Suppressor macrophage treated with lipopolysaccharide for 4 hours (primary cell): ENCODE measurements at places on chromosomes 4 and X.

DNA sequence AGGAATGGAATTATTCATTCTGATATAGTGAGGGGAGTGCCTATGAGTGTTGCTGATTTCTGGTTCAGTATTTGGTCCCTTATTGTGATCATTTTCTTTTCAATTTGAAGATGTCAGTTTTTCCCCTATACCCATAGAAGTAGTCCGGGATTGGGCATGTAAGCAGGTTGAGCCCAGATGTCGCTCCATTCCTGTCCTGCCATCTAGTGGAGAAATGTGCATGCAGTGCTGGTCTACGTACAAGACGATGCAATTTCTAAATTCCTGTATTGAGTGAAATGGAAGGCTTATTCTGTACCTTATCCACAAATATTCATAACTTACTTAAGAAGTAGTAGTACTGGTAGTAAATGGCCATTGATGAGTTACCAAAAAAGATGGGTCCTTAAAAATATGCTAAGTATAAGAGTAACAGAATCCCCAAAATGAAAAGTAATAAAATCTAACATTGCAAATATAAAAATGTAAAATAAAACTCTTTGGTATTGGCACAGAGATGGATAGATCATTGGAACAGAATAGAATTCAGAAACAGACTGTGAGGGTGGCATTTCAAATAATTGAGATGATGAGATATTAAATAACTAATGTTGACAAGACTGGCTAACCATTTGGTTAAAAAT lies 60.9 kb downstream of the UGT8 start:
- DNase-seq, result peak; percentile 37

DNA sequence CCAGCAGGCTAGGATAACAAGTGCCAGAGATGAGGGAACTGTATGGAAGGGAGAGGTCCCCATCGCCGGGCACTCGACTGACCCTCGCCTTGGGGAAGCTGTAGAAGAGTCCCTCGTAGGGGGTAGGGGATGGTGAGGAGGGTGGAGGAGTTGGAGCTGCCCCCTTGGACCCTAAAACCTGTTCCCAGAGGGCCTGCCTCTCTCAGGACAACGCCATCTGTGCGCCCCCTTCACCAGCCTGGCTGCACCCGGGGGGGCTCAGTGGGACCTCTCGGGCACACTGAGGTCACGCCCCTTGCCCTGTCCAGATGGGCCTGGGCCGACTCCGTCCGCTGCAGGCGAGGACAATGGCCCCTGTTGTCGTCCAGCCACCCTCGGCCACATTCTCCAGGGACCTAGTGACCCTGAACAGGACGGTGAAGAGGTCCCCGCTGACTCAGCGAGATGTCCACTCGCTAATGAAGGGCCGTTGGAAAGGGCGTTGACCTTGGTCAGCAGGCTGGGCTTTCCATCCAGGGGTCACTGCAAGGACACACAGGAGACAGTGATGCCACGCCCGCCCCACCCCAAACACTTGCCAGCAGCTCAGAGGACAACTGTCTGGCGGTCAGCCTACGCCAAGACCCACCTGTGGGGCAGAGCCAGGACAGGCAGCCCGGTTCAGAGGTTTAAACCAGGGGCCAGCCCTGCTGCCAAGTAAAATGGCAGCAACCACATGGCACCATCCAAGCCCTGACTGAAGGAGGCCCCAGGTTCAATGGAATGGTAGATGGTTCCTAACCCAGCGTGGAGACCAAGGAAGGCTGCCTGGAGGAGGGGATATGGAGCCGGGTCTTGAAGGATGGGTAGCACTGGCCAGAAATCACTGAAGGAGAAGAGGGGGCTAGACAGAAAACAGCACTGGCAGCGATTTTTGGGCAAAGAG lies 51.2 kb downstream of the HMX1 start:
- no peak for DNase-seq

- no peak for DNase-seq
Measured at GRCh38 chr4:33724685-33725084, 2519.6 kb downstream of the ARAP2 start.

- no peak for DNase-seq
Measured at GRCh38 chrX:42017971-42018370, 94.6 kb upstream of the CASK start.

DNA sequence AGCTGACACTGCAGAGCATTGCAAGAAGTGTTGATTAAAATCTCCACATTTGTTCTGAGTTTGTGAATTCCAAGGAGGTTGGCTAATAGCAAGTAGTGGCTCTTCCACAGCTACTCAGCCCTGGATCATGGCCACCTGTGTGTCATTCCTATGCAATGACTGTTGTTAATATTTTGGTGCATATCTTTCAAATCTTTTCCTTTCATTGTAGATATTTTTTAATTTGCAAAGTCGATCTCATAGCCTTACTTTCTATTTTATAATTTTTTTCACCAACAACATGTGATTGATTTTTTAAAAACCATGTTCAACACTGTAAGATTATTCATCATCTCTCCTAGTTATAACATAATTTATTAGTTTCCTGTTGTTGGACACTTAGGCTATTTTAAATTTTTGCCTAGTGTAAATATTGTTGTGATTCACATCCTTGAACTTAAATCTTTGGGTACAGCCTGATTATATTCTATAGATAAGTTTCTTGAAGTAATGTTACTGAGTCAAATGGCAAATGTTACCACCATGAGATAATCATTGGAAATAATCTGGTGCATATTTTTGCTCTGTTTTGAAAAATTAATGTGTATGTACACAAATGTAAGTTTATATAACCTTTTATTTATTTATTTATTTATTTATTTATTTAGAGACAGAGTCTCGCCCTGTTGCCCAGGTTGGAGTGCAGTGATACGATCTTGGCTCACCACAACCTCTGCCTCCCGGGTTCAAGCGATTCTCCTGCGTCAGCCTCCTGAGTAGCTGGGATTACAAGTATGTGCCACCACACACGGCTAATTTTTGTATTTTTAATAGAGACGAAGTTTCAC lies 17.1 kb upstream of the ARHGAP10 start:
- no peak for DNase-seq

DNA sequence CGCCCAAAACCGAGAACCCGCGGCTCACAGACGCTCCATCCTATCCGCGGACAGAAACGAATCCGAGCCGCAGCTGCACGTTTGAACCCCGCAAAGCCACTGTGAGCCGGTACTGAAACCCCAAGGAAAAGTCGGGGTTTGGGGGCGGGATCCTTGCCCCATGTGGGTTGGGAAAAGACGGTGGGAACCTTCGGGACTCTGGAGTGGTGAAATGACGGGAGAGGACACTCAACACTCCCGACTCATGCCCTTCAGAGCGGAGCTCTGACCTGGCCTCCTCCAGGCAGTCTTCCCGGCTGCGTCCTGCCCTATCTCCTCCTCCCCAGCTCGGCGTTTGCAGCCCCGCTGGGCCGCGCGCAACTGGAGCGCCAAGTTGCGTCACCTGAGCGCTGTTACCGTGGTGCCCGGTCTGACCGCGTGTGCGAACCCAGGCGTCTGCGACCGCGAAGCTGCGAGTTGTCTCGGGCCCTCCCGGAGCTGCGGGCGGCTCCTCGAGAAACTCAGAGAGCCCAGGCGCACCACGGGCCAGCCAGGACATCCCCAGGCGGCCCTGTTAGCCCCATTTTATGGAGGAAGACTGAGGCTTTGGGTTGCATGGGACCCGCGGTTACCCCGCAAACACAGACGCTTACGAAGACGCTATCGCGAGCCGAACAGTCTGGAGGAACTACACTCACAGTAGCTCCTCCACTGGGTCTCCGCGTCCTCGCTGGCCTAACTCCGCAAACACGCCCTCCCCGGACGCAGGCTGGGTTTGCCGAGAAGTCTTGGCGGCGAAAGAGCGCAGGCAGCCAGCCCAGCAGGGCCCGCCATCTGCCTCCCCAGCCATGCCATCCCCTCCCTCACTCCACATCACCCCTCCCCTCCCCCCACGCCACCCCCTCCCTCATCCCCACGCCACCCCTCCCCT lies 20.3 kb upstream of the HMX1 start:
- no peak for DNase-seq
